ENCODE measurements at places on chromosomes 11 and 22. TPM values are rescaled to one million over a fixed set of nuclear protein-coding genes. Genes with fewer than 3 reads are reported as not detected.

Gene KRTAP5-11
- total RNA-seq = not detected

Gene OR51I1
- not detected for total RNA-seq

- no peak for DNase-seq
Measured at GRCh38 chr22:20751185-20751851, 22.6 kb upstream of the SERPIND1 start.

- DNase-seq = no peak
Measured at GRCh38 chr11:132106096-132106982, 735.9 kb downstream of the NTM start.

GRCh38 chr22:43554694-43555365, 143.0 kb downstream of the MPPED1 start:
- no peak for DNase-seq

Data from Karpas-422 (cell line).